ENCODE measurements at places on chromosomes 4 and X.

GRCh38 chr4:95059663-95060062 lies 301.9 kb downstream of the BMPR1B start:
- DNase-seq = no peak

- DNase-seq = no peak
These were observed 216.4 kb downstream of the PALLD start for GRCh38 chr4:168713253-168713652.

- no peak for DNase-seq
These were observed 92.8 kb upstream of the CCDC160 start for GRCh38 chrX:134144231-134144630.

- DNase-seq = no peak
These were observed 110.0 kb downstream of the SOWAHB start for GRCh38 chr4:76787898-76788297.

GRCh38 chr4:60814549-60814948 lies 385.6 kb upstream of the ADGRL3 start:
- no peak for DNase-seq

- peak; percentile 53 for DNase-seq
These were observed 54.0 kb downstream of the JADE1 start for GRCh38 chr4:128863312-128864075.

DNA sequence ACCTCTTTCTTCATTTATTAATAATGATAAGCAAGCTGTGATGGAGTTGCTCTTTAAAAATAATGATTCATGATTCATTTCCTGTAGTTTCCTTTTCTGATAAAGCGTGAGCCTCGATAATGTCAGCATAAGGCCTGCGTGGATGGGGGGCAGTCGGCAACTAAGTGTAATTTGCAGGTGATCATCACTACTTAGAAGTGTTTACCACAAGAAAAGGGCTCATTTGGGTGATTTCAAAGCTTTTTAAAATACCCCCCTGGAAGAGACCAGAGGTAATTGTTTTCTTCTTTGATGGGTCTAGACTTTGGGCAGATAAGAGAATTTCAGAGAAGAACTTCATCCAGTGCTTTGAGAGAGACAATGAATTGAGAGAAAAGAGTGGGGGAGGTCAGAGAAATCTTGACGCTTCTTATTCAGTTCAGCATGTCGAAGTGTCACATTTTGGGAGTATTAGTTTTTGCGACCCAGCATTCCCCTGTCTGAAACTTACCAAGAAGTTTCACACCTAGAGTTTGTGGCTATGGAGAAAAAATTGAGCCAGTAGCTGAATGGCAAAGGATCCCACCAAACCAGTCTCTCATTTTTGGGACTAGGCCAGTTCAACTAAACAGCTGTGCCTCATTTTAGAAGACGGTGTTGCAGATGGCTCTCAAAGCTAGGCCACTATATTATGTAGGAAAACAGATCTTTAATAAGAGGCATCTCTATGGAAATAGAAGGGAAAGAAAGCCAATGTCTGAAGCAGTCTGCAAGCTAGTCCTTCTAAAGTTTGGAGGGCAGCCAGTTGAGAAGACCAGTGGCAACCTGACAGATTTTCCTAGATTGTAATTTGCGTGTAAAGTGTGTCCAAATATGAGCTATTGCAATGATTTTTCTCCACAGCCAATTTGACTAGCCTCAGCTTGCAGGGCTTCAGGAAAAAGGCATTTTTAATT lies 171.0 kb upstream of the PPP1R2C start:
- DNase-seq = no peak

Data from stimulated activated CD8-positive, alpha-beta memory T cell treated with anti-CD3 and anti-CD28 coated beads, Interleukin-7, amount 100 ng/mL, for 1 hour (primary cell).